ENCODE measurements at places on chromosomes 1 and 21.

- DNase-seq = no peak
Measured at GRCh38 chr1:115898020-115898419, 57.1 kb upstream of the NHLH2 start.

- no peak for DNase-seq
Measured at GRCh38 chr21:45640888-45641479, 2.5 kb upstream of the PCBP3 start.

DNA sequence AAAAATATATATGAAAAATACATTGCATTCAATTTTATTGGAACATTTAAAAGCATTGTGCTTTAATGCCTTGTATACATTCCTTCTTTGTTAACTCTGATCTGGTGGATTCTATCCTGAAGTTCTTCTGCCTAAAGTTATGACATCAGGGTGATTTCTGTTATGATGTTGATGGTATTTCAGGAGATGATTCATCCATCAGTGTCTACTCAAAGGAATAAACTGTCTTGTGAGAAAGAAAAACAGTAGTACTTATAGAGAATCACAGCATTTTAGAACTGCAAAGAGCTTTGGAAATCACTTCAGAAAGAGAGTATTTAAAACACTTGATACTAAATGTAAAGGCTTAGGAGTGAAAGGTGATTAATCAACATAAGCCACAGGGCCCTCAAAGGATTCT is 155.7 kb downstream of the PTPRC start:
- DNase-seq = no peak

GRCh38 chr1:228341814-228342626 is 64.6 kb downstream of the TRIM11 start:
- DNase-seq = no peak

DNA sequence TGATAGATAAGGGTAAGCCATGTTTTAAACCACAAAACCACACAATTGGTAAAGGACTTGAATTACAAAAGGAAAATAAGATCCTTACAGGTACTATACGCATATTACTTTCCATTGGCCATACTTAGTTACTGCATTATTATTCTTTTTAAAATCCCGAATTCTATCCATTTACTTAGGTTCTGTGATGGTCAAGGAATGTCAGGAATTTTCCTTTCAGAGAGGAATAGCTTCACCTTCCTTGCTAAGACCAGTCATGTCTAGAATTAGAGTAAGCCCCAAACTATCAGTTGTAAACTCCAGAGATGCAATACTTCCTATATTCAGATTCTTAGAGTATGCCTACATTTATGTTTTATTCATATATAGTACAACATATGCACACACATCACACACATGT is 13.7 kb downstream of the EFCAB7 start:
- DNase-seq = no peak

DNA sequence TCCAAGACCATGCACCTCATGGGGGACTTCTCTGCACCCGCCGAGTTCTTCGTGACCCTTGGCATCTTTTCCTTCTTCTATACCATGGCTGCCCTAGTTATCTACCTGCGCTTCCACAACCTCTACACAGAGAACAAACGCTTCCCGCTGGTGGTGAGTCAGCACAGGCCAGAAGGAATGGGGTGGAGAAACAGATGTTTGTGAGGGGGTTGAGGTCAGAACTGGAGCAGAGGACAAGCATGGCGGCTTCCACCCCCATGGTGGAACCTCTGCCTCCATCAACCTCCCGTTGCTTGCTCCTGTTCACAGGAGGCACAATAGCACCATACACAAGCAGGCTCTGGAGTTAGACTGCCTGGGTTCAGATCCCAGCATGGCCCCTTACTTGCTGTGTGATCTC is 6.9 kb upstream of the ATXN7L2 start:
- no peak for DNase-seq
